Stimulated activated naive B cell treated with anti-CD40 and anti-IgM and Interleukin-4, amounts not matched to agents 10 μg/mL and 1 μg/mL and 100 μg/mL, for 72 hours (primary cell): ENCODE measurements at places on chromosomes 7 and 10.

- no peak for DNase-seq
- peaks cover 57% of the 10 kb centered on the region for H3K4me1 ChIP-seq
- H3K4me3 ChIP-seq: no peak overlapping the region
- H3K27me3 ChIP-seq: no peaks in the 10 kb centered on the region
Measured at GRCh38 chr7:137975768-137976167, 26.1 kb downstream of the CREB3L2 start.

DNA sequence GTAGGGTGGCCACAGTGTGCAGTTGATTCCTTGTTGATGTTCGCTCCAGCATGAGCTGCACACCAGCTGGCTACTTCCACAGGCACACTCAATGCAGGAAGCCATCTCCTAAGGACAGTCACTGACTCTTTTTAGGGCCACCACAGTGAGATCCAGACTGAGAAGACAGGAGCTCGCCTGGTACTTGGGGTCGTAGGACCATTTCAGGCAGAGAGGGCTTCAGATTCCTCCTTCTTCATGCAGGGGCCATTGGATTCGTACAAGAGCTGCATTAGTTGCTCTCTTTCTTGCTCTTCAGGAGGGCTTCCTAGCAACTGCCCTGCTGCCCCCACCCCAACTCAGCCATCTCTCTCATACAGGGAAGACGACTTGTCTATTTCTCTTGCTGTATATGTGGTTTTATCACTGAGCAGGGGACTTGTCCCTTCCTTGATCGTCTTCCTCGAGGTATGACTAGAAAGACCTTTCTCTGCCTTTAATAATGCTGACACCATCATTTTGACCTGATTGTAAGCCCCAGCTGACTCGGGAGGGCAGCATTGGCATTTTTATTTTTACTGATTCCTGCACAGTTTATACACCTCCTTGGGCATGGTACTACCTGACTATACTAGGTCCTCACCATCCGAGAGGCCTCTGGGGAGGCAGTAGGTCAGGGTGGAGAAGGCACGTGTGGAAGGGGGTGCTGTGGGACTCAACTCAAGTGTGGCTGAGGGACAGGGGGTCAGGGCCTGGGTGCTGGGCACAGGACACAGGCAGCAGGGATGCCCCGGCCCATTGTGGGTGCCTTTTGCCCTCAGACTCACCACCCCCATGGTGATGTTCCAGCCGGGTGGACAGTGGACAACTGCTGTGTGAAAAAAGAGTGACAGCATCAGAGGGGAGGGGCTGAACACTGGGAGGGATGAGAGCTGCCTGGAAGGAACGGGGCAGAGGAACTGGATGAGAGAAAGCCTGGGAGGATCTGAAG is 136.7 kb upstream of the ZNF746 start:
- no peak overlapping the region for H3K4me3 ChIP-seq
- H3K4me1 ChIP-seq: no peaks in the 10 kb centered on the region
- no peaks in the 10 kb centered on the region for H3K36me3 ChIP-seq
- H3K27ac ChIP-seq: no peak overlapping the region

DNA sequence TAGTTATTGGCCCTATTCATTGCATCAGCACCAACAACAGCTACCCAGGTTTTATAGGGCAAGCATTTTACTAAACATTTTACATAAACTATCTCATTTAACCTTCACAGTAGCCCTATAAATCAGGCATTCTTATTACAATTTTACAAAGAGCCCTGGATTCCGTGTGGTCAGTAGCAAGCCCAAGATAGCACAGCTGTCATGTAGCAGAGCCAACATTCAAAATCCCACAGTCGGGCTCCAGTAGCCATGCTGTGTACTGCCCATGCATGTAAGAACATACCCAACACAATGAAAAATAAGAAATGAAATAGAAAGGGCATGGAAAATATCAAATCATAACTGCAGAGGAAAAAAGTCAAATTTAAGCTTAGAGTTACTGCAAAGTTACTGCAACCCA is 102.3 kb downstream of the NPSR1 start:
- no peak overlapping the region for H3K27ac ChIP-seq
- no peaks in the 10 kb centered on the region for H3K27me3 ChIP-seq
- no peak for DNase-seq
- no peak overlapping the region for H3K4me3 ChIP-seq
- H3K4me1 ChIP-seq: no peaks in the 10 kb centered on the region

GRCh38 chr10:8057636-8058273 is 3.3 kb downstream of the GATA3 start:
- H3K27ac ChIP-seq: no peak overlapping the region
- H3K4me1 ChIP-seq: peaks cover 43% of the 10 kb centered on the region
- DNase-seq: no peak
- H3K36me3 ChIP-seq: no peaks in the 10 kb centered on the region
- H3K27me3 ChIP-seq: peaks cover 90% of the 10 kb centered on the region
- H3K4me3 ChIP-seq: no peak overlapping the region

DNA sequence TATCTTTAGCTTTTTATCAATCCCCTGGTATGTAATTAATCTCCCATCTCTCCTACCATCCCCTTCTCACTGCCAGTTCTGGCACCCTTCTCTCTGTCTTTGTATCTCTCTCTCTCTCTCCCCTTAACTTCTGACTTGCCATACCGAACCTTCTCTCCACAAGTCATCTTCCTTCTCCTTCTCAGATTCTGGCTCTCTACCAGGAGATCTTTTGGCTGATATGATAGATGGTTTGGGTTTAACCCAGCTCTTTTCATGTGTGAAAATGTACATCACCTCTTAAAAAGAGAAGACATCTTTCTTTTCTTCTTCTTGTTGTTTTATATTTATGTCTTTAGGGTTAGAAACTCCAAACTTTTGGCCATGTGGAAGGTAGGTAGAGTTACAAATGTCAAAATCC is 196.7 kb downstream of the HGF start:
- no peaks in the 10 kb centered on the region for H3K27me3 ChIP-seq
- no peak overlapping the region for H3K27ac ChIP-seq
- no peak overlapping the region for H3K4me3 ChIP-seq
- no peak for DNase-seq

DNA sequence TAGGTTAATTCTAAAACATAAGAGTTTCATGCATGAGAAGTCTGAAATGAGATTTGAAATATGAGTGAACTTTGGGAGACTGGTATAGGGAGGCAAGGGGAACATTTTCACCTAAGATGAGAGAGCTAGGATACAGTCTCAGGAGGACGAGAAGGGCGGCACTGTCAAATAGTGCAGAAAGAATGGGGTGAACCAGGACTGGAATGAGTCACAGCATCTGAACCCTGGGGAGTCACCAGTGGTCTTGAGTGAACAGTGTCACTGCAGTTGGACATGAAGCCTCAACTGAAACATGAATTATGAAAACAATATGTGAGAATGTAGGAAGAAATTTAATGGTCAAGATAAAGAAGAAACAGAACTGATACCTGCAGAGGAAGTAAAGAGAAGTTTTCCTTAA is 33.8 kb downstream of the GNG11 start:
- H3K4me3 ChIP-seq: no peak overlapping the region
- peaks cover 2% of the 10 kb centered on the region for H3K36me3 ChIP-seq
- DNase-seq: no peak
- H3K4me1 ChIP-seq: no peaks in the 10 kb centered on the region
- H3K27ac ChIP-seq: no peak overlapping the region

DNA sequence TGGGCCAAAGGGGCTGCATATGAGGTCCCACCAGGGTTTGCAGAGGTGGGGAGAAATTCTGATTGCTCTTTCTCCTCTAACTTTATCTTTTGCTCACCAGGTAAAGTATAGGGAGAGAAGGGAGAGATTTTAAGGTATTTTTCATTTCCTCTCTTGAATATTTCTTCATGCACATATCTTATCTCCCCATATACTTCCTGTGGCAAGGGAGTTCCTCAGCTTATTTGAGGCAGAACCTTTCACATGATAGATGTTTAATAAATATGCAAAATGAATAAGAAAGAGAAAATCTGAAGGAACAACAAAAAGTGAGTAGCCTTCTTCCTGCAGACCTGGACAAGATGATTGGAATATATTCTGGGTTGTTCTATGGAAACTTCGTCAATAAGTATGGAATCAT is 67.4 kb upstream of the PDCD4 start:
- H3K27me3 ChIP-seq: no peaks in the 10 kb centered on the region
- H3K4me3 ChIP-seq: no peak overlapping the region
- no peaks in the 10 kb centered on the region for H3K36me3 ChIP-seq
- H3K4me1 ChIP-seq: peaks cover 22% of the 10 kb centered on the region
- no peak for DNase-seq

- H3K36me3 ChIP-seq: peaks cover 4% of the 10 kb centered on the region
- H3K27ac ChIP-seq: no peak overlapping the region
- H3K4me1 ChIP-seq: peaks cover 8% of the 10 kb centered on the region
- DNase-seq: no peak
- H3K4me3 ChIP-seq: no peak overlapping the region
Measured at GRCh38 chr10:118041316-118041715, 5.4 kb downstream of the RAB11FIP2 start.

- no peak for DNase-seq
- H3K27me3 ChIP-seq: peaks cover 36% of the 10 kb centered on the region
- H3K36me3 ChIP-seq: no peaks in the 10 kb centered on the region
- H3K4me3 ChIP-seq: no peak overlapping the region
- H3K27ac ChIP-seq: no peak overlapping the region
Measured at GRCh38 chr10:122279725-122280141, 8.6 kb downstream of the BTBD16 start.

DNA sequence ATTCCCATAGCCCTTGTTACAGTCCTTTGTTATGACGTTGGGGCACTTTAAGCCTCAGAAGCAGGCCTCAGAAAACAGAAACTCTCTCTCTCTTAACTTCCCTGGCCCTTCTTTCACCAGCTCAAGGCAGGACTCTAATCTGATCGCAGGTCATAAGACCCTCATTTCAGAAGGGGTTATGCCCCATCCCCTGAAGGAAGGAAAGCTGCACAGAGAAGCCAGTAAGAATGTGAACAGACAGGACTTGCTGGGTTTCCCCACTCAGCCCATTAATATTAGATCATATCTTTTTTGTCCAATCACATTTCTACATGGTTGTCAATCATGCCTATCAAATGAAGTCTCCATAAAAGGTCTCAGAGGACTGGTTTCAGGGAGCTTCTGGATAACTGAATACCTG is 49.3 kb upstream of the PHF14 start:
- H3K27me3 ChIP-seq: no peaks in the 10 kb centered on the region
- DNase-seq: no peak
- H3K36me3 ChIP-seq: peaks cover 8% of the 10 kb centered on the region

DNA sequence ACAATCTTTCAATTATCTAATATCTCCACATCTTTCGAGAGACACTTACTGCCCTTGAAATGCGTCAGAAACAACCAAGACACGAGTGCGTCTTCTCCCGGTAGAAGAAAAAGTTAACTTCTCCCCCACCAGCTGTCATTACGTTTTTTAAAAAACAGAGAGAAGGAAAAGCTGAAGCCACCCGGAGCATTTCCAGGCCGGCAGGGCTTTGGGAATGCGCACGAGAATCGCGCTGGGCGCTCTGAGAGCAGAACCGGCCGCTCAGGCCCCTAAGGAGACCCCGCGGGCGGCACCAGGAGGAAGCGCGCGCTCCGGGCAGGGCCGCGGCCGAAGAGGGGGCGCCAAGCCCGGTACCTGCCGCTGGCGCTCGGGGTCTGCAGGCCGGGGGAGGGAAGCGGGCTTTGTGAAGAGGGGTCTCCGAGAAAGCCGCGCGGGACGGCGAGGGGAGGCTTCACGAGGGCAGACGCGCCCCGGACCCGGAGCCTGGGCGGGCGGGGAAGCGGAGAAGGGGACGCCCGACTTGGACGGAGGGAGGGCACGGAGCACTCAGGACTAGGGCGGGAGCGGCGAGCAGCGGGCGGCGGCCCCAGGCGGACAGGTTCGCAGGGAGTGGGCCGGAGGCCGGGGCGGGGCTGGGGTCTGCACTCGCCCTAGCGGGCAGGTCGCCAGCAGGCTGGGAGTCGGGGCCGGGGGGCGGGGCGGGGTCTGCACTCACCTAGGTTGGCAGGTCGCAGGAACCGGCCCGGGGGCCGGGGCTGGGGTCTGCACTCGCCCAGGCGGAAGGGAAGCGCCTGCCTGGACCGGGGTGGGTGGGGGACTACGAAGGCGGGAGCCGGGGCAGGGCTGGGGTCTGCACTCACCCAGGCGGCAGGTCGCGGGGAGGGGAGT is 932 bp downstream of the ESYT2 start:
- no peaks in the 10 kb centered on the region for H3K27me3 ChIP-seq
- DNase-seq: peak; percentile 15
- peak overlapping the region; percentile 80 for H3K27ac ChIP-seq

GRCh38 chr10:48240196-48240595 is 34.3 kb downstream of the FRMPD2 start:
- H3K36me3 ChIP-seq: no peaks in the 10 kb centered on the region
- no peaks in the 10 kb centered on the region for H3K4me1 ChIP-seq
- H3K27ac ChIP-seq: no peak overlapping the region
- H3K27me3 ChIP-seq: peaks cover 10% of the 10 kb centered on the region
- DNase-seq: no peak

DNA sequence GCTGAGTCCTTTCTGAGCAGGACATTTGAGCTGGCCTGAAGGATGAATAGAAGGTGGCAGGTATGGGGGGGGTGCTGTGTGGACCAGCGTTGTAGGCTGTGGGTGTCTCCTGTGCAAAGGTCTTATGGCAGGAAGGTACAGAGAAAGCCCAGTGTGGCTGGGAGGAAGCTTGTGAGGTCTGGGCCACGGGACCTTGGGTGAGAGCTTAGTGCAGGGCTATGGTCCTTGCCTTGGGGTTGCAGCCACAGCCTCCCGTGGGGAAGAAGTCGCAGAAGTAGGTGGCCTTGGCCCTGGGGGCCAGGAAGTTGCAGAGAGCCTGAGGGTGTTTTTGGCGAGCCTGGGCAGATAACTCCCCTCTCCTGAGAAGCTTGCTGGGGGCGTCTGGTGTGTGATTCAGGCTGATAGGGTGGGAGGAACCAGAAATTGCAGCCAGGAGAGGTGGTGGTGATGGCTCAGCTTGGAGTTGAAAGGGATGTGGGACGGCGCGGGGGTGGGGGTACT is 172.0 kb upstream of the TNRC18 start:
- no peak for DNase-seq
- H3K4me3 ChIP-seq: peak overlapping the region; percentile 83
- H3K4me1 ChIP-seq: peaks cover 36% of the 10 kb centered on the region
- peak overlapping the region; percentile 84 for H3K27ac ChIP-seq
- peaks cover 10% of the 10 kb centered on the region for H3K36me3 ChIP-seq

GRCh38 chr10:33588974-33589600 is 254.6 kb upstream of the NRP1 start:
- H3K4me1 ChIP-seq: no peaks in the 10 kb centered on the region
- peaks cover 3% of the 10 kb centered on the region for H3K36me3 ChIP-seq
- no peak overlapping the region for H3K4me3 ChIP-seq
- H3K27me3 ChIP-seq: no peaks in the 10 kb centered on the region
- no peak overlapping the region for H3K27ac ChIP-seq

- DNase-seq: no peak
- H3K4me1 ChIP-seq: peaks cover 3% of the 10 kb centered on the region
- H3K36me3 ChIP-seq: peaks cover 41% of the 10 kb centered on the region
- no peak overlapping the region for H3K4me3 ChIP-seq
- no peak overlapping the region for H3K27ac ChIP-seq
Measured at GRCh38 chr7:127946847-127947246, 84.4 kb downstream of the LRRC4 start.

GRCh38 chr7:2520761-2521290 is 1.3 kb downstream of the LFNG start:
- H3K4me3 ChIP-seq: peak overlapping the region; percentile 97
- H3K4me1 ChIP-seq: peaks cover 43% of the 10 kb centered on the region
- H3K36me3 ChIP-seq: peaks cover 7% of the 10 kb centered on the region
- DNase-seq: no peak
- H3K27me3 ChIP-seq: no peaks in the 10 kb centered on the region
